ENCODE measurements at places on chromosomes 2 and 18.

GRCh38 chr2:2561346-2562095, 230.4 kb upstream of the MYT1L start:
- no peak for DNase-seq

- DNase-seq: no peak
Observed at GRCh38 chr2:119715409-119716283, 36.6 kb downstream of the TMEM177 start.

DNA sequence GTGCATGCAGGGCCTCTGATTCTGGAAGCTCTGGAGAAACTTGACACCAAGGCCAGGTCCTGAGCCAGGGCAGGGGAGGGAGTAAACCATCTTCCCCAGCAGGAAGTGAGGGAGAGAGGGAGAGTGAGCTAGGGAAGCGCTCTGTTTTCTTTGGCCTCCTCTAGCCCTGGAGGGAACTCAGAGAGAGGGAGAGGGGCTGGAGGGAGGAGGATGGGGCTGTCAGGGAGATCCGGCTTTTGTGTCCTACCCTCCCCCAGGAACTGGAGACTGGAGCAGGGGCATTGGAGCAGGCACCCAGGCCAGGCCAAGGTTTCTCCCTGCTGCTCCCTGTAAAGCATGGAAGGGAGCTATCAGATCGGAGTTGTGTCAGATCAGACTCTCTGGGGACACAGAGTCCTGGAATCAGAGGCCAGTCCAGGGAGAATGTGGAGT, 22.7 kb upstream of the PKDCC start:
- no peak for DNase-seq

DNA sequence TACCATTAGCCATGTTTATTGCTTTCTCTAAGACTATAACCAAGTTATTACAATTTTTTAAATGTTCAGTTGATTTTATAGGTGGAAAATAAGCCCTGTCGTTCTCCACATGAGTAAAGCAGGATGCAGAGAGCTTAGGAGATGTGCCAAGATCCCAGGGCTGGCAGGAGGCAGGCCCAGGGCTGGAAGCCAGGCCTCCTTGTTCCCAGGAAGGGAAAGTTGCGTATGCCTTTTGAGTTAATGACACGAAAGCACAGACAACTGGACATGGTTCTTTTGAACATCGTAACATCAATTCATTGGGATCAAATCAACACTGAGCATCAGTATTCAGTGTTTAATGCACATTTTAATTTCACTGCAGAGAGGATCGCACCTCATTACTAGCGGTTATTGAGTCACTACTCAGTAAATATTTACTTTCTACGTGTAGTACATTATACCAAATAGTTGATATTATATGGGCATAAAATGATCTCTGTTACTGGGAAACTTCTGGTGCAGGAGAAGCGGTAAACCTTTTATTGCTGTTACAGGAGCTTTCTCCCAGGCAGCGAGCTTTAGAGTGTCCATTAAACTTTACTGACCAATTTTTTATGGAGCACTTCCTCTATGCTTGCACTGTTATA, 60.0 kb downstream of the RNF144A start:
- DNase-seq: no peak

DNA sequence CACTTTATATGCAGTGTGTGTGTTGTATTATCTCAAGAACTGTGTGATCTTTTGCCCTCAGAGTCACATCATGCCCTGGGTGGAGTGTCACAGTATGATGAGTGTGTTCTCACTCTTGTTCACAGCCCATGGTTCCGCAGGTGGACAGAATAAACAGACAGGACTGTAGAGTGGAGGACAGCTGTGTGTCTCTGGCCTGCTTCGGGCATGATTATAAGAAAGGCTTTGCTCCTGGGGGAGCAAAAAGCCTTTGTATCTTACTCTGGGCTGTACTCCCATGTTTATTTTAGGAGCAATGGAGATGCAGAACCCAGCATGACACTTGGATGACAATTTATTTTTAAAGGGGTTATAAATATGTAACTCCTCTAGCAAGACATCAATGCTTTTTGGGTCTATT, 371.7 kb upstream of the MEX3C start:
- no peak for DNase-seq

DNA sequence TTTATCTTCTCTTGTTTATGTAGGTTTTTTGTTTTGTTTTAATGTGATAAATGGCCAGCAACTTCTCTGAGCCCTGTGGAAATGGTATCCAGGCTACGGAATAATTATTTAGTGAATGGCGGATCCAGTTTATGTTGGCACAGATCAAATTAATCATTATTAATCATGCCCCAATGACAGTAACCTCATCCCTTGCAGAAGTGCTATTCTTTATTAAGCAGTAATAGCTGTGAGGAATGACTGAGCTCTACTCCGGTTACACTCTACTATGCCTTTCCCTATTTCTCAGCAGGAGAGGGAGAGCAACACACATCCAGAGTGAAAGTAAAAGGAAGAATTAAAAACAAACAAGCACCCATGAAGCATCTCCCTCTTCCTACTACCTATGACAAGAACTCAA, 84.8 kb downstream of the SETBP1 start:
- DNase-seq: no peak

GRCh38 chr2:146246736-146247523, 1597.9 kb upstream of the ACVR2A start:
- no peak for DNase-seq

Data from effector memory CD4-positive, alpha-beta T cell (primary cell).